ENCODE measurements at places on chromosomes 3 and 15.

DNA sequence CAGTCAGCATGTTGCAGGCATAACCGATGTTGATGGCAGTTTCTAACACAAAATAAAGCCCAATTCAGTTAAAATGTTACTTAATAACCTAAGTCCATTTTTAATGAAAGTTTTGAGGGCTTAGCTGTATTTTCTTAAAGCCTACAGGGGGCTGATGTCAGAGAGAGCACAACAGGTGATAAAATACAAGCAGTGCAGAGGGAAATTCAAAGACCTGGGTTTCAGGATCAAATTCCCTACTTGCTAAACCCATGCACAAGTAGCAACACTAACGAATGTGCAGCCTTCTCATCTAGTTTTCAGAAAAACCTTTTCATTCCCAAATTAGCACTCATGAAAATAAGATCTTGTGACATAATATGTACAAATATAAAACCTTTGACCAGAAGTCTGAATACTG is 202.0 kb downstream of the ATP8B4 start:
- DNase-seq: no peak

GRCh38 chr3:171801738-171802589 is 8.3 kb downstream of the PLD1 start:
- DNase-seq: no peak

- no peak for DNase-seq
Measured at GRCh38 chr3:72947715-72948490, 48.7 kb upstream of the PPP4R2 start.

- DNase-seq: no peak
Measured at GRCh38 chr15:26901041-26901440, 34.2 kb downstream of the GABRA5 start.

DNA sequence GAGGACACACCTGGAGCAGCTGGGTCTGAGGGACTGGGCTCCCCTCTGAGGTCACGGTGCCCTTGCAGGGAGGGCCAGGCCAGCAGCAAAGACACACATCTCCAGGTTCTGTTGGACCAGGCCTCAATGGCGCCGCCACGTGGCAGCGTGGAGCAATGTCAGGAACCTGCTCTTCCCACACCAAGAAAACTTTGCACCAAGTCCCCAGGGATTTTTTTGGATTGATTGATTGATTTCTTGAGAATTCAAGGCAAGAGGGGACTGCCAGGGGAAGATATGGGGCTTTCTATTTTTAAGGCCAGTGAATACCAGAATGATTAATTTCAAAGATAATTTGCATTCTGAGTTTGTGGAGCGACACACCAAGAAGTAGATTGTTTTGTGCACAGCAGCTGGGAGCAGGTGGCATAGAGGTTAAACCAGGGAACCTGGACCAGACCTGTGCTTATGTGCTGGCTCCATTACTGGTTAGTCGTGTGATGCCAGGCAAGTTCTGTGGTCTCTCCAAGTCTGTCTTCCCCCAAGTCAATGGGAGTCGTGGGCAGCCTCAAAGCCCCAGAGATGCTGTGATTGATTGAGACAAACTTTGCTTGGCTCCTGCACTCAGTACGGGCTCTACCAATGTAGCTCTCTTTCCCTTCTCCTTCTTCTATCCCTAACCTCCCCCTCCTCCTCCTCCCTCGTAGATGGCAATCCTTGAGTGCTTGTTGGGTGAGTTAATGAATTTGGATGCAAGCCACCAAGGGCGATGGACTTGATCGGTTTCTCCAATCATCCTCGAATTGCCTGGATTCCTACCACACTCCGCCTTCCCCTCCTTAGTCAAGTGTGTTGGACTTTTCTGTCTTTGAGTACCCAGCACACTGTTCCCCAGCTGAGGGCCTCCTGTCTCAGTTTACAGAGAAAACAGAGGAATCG is 96.2 kb upstream of the TRPM1 start:
- no peak for DNase-seq

GRCh38 chr3:27079427-27080257 is 289.5 kb downstream of the NEK10 start:
- no peak for DNase-seq

GRCh38 chr15:95494971-95495541 is 835.4 kb upstream of the NR2F2 start:
- no peak for DNase-seq

DNA sequence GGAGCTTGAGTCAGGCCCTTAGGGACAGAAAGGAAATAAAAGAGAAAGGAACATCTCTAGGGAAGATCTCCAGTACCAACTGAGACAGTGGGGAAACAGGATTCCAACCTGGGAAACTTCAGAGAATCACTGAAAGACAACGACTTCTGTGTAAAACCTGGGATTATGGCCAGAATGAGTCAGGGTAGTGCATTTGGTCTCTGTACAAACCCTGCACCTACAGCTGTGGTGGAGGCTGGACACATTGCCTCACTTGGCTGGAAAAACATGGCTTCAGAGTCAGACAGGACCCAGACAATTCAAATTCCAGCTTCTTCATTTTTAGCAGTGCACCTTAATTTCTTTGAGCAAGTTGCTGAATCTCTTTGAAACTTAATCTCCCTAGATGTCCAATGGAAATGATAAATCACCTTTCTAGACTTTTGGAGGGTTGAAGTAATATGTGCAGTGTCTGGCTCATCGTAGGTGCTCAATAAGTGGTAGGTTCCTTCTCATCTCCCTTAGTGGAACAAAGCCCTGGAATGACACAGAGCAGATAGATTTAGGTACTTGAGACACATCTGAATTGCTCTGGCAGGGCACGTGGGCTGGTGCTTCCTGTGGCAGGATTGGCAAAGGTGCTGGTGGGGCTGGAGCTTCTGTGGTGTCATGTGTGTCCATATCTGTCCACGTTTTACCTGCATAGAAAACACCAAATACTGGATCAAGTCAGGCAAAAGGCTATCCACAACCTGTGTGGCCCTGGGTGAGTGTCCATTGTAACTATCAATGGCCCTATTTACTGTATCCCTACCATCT is 6.1 kb upstream of the CLSTN2 start:
- no peak for DNase-seq

- DNase-seq: no peak
Measured at GRCh38 chr15:47933865-47934264, 186.9 kb upstream of the SLC24A5 start.

- no peak for DNase-seq
Measured at GRCh38 chr3:36489679-36490425, 109.5 kb downstream of the STAC start.

DNA sequence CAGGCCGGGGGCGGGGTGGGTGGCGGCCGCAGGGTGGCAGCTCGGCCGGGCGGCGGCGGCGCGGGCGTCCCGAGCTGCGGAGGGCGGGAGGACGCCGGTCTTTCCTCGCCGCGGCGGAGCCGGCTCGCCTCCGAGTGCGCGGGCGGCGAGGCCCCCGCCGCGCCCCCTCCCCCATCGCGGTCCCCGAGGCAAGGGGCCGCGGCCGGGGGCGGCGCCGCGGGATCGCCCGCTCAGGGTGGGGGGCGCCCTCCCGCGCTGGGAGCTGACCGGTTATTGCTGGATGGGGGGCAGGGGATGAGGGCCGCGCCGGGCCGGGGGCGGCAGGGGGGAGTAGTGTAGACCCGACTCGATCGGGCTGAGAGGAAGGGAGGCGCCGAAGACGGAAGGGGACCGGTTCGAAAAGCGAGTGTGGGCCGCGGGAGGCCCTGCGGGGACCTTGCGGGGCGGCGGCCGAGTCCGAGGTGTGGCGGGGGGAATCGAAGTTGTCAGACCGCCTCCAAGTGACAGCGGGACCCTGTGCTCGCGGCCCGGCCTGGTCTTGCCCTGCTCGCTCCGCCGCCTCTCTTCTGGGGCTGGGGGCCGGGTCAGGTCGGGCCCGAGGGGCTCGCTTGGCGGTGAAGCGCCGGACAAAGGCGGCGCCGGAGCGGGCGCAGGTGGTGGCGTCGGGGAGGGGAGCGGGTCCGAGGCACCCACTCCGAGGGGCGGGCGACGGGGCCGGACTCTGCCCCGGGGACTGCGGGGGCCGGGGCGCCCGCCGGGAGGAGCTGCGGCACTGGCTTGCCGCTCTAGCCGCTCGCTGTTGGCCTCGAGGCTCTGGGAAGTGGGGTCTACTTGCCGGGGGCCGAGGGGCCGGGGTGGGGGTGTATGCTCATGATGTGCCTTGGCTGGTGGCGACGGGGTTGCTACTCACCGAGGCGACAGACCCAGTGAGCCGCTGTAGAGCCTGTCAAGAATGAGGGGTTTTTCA is 1.1 kb downstream of the BAHD1 start:
- DNase-seq: no peak

DNA sequence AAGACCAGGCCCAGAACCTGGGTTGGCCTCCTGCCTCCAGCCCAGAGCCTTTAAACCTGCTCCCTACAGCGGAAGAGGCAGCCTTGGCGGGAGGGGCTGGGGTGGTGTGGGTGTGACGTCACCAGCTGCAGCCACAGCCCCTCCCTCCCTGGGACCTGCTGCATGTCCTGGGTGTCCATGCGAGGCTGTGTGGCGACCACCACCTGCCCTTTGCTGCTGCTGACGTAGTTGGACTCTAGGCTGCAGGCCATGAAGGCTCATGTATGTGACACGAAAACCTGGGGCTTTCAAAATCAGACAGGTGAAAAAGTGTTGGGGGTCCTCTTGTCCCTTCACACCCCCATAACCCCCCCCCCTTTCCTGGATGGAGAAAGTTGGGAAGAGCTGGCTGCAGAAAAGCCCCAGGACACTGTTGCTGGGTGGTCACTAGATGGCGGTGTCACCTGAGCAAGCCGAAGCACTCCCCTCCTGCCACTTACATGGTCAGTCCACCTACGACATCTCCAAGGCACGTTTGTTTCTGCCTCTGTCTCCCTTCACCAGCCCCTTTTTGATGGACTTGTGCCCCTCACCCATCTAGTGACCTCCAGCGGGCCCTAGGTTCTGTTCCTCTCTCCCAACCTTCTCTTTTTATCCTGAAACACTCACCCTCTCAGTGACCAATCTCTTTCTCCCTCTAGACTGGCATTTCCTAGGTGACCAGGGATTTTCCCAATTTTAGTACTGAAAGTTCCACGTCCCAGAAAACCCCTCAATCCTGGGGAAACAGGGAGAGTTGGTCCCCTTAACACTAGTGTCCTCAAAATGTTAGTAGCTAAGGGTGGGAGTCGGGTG is 35.2 kb downstream of the SLC6A20 start:
- DNase-seq: no peak

- DNase-seq: no peak
Measured at GRCh38 chr3:65742914-65743313, 295.8 kb downstream of the MAGI1 start.

GRCh38 chr3:46212101-46212500 is 4.0 kb upstream of the CCR1 start:
- DNase-seq: no peak

DNA sequence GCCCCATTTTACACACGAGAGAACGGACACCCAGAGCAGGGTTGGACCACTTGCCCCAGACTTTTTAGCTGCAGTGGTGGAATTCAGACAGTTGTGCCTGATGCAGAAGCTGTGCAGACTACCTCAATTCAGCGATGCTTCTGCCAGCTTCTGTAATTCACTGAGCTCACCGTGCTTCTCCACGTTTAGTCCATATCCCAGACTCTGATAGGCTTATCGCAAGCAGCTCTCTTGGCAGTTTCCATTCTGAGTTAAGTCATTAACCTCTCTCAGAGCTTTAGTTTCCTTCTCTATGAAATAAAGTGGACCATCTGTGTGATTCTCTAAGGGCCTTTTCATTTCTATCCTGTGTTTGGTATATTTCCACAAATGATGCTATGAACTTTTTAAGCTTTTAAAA is 37.1 kb downstream of the ABHD17C start:
- DNase-seq: no peak

GRCh38 chr3:158845765-158846350 is 44.0 kb downstream of the MFSD1 start:
- DNase-seq: no peak

- no peak for DNase-seq
Measured at GRCh38 chr3:183046883-183047282, 52.4 kb downstream of the MCCC1 start.

- no peak for DNase-seq
Measured at GRCh38 chr3:61600195-61600594, 38.8 kb downstream of the PTPRG start.

DNA sequence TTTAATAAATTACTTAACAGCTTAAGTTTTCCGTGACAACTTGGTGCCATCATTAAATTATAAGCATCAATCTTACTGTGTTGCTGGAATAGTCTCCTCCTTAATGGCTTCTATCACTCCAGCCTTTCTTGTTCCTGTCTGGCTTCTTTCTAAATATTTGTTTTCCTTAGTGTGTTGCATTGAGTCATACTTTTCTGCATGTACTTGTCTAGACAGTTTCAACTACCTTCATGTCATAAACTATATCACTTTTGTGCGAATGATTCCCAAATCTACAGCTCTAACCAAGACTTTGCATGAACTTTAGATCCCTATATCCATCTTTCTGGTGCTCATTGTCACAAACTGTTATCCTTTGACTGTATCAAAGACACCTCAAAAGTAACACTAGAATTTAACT is 78.4 kb downstream of the AKAP13 start:
- no peak for DNase-seq

DNA sequence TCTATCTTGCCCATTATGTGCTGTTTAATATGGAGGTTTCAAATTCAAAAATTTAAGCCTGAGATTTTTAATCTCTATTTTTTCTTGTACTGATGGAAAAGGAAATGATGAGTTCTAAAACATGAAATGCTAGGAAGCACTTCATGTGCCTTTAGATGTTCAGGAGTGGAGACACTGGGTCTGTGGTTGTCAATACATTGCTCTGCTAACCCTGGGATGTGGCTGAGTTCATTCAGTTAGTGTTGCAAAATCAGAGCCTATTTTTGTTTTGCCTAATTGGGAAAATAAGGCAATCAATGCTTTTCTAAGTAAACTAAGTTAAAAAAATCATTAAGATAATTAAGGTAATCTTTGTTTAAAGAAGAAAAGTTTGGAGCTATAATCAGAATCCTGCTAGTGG is 83.1 kb downstream of the DIPK2A start:
- DNase-seq: no peak

DNA sequence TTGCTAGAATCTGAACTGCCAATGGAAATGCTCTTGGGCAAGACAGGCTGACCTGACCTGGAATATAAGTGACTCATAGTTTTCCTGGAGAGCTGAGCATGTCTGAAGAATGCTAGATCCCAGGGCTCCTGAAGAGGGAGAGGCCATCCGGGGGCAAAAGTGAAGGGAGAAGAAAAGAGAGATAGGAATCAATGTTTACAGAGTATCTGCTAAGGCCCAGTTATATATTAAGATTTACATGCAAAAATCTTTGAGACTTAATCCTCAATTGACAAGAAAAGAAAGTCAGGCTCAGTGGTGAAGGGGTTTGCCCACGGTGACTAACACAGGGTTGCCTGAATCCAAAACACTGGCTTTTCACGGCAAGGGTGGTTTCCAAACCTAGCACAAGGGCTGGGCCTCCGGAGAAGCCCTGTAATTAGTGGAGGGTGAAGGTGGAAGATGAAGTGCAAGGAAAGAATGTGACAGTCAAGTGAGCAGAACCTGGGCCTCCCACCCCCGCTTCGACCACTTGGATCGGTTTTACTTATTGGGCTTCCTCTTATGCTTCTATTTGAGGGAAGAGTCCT is 91.7 kb upstream of the FGF12 start:
- no peak for DNase-seq

GRCh38 chr15:60569596-60569995 is 90.7 kb upstream of the ICE2 start:
- no peak for DNase-seq

- no peak for DNase-seq
Measured at GRCh38 chr3:89320186-89320585, 212.8 kb downstream of the EPHA3 start.
